ENCODE measurements at places on chromosomes 3 and 15.
A peak's percentile ranks its signal among the peaks of the same experiment; 100 is the strongest.

- no peak for DNase-seq
Observed at GRCh38 chr15:63364399-63365272, 17.0 kb downstream of the CA12 start.

DNA sequence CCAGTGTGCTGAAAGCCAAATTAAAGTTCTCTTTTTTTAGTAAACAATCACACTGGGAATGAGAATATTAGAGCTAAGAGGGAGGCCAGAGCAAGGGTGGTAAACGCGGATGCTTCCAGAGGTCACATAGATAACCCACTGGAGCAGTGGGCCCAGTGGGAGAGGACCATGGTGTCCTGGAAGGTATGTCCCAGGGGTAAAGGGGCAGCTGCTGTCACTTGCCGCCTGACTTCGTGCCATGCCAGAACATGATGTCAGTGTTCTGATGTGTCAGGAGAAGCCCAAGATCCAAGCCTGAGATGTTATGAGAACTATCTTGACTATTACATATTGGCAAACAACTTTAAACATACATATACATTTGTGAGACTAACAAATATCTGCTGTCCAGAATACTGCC, 211.9 kb upstream of the IL12A start:
- no peak for DNase-seq

GRCh38 chr3:132325103-132325606, 7.9 kb downstream of the ACP3 start:
- no peak for DNase-seq

- no peak for DNase-seq
Observed at GRCh38 chr3:101979033-101979432, 129.7 kb downstream of the NFKBIZ start.

DNA sequence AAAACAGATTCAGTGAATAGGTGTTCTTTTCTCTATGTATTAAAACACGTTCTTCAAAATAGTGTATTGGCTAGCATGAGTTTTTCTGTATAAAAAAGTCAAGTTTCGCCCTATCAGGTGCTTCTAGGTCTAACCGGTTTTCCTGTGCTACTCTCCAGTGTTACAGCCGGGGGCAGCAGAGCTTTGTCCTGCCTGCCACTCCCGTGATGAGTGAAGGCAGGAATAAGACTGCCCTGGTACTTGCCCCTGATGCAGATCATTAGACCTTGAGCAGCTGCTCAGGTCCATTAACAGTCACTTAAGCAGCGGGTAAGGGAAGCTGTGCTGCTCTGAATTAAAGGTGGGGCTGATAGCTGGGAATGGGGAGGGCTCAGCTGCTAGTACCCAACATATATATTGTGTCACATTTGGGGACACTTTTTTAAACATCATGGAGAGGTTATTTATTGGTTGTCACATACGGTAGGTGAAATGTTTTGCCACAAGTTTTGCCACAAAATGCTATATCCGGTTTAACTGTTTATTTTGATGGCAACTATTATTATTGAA, 1.3 kb upstream of the UNC13C start:
- peak; percentile 77 for DNase-seq

GRCh38 chr3:24220859-24221657, 273.6 kb downstream of the THRB start:
- no peak for DNase-seq

- no peak for DNase-seq
Observed at GRCh38 chr3:30299674-30300385, 306.6 kb upstream of the TGFBR2 start.

DNA sequence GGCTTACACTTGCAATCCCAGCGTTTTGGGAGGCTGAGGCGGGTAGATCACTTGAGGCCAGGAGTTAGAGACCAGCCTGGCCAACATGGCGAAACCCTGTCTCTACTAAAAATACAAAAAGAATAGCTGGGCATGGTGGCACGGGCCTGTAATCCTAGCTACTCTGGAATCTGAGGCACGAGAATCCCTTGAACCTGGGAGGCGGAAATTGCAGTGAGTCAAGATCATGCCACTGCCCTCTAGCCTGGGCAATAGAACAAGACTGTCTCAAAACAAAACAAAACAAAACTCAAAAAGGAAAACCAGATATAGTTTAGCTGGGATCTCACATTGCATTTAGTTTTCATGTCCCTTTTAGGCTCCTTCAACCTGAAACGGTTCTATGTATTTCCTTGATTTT, 2.9 kb upstream of the USP50 start:
- DNase-seq: no peak

GRCh38 chr15:76058714-76059319, 968 bp upstream of the TMEM266 start:
- peak; percentile 39 for DNase-seq

DNA sequence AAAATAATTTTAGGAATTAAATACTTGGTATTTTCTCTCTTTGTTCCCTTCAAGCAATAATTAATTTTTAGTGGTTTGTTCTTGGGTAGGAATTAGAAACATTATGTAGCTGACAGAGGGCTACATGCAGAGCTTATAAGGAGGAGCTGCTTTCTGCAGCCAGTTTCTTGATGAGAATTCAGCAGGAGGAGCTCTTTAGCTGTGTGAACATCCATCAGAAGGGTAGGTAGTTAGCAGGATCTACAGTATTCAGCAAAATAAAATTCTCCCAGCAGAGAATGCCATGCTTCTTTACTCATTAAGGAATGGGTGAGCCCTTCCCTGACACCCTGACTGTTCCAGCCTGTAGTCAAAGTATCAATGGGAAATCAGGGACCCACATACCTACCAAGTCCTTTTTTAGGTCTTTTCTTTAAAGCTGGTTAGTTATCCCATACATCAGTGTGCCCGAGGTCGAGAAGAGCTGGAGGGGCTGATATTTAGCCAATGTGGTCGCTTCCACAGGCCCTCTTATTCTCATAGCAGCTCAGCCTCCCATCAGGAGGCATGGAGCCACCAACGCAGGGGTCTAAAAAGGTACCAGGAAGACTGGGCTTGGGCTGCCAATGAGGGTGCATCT, 54.0 kb downstream of the KCNAB1 start:
- DNase-seq: no peak

DNA sequence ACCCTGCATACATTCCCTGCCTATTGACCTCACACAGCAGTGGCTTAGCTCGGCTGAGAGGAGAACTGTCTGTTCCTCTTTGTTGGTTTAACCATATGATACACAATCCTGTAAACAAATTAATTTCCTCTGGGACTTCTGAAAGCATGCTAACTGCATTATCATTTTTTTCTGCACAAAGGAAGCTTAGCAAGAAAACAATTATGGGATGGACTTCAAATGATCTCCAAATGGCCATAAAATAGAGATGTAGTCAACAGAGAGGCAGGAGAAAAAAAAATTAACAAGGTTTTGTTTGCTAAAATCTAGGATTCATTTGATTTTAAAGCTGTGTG, 14.4 kb upstream of the TMC3 start:
- DNase-seq: no peak

DNA sequence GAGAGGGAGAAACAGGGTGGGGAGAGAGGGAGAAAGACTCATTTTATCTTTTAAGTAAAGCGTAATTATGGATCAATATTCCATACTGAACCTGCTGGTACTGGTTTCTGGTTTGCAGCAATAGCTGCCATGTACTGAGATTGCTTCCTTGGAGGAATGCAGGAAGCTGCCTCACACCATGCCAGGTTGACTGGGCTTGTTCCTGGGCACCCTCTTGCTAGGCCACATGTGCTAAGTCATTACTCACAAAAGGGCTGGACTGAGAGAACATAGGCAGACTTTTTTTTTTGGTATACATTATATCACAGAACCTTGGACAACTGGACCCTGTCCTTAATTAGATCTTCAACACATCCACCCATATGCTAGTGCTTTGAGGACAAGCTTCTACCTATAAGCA, 193.4 kb downstream of the ZNF621 start:
- no peak for DNase-seq

GRCh38 chr15:84888639-84889038, 4.2 kb downstream of the SLC28A1 start:
- no peak for DNase-seq

DNA sequence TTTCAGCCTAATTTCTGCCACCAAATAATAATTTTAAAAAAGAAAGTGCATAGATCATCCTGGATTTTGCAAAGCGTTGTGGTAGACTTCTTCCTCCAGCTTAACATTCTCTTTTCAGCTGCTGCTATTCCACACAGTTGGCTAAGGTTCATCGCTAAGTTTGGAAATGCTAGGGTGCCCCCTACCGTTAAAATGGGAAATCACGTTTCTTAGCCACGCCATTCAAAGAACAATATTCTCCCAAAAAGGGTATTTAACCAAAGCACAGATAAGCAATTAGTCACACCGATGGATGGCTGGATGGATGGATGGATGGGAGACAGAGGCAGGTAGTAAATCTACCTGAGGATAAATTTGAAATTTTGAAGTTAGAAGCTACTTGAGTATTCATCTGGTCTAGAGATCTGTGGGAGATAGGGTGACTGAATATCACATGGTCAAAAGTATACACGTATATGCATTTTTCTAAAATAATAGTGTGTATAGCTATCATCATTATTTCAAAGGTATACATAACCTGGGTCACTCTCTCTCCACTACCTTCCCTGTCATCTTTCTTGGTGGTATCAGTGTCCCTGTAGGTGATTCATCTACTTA, 67.2 kb downstream of the EFHB start:
- no peak for DNase-seq

DNA sequence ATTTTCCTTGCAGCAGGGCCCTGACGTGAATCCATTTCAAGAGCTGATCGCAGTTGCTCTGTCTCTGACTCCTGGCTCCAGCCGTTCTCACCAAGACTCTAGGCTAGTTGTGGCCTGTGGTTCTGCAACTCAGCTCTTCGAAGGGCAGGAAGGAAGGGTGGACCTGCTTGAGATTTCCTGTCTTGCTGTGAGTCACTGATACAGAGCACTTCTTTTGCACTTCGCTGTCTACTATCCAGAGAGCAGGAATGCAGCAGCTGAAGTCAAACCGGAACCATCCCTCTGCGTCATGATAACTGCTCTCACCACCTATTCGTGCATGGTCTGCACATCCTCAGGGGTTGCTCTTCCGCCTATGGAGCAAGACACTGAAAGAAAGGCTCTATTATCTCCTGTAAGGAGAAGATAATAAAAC, 59.7 kb downstream of the RAP2B start:
- no peak for DNase-seq

DNA sequence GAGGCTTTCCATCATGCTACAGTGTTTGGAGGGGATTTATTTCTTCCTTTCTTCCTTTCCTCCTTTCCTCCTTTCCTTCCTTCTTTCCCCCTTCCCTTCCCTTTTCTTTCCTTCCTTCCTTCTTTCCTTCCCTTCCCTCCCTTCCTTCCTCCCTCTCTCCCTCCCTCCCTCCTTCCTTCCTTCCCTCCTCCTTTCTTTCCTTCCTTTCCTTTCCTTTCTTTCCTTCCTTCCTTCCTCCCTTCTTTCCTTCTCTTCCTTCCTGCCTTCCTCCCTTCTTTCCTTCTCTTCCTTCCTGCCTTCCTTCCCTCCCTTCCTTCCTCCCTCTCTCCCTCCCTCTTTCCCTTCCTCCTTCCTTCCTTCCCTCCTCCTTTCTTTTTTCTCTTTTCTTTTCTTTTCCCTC, 127.2 kb downstream of the EPHA3 start:
- no peak for DNase-seq

- no peak for DNase-seq
Observed at GRCh38 chr15:65712415-65712814, 79.7 kb downstream of the DENND4A start.

DNA sequence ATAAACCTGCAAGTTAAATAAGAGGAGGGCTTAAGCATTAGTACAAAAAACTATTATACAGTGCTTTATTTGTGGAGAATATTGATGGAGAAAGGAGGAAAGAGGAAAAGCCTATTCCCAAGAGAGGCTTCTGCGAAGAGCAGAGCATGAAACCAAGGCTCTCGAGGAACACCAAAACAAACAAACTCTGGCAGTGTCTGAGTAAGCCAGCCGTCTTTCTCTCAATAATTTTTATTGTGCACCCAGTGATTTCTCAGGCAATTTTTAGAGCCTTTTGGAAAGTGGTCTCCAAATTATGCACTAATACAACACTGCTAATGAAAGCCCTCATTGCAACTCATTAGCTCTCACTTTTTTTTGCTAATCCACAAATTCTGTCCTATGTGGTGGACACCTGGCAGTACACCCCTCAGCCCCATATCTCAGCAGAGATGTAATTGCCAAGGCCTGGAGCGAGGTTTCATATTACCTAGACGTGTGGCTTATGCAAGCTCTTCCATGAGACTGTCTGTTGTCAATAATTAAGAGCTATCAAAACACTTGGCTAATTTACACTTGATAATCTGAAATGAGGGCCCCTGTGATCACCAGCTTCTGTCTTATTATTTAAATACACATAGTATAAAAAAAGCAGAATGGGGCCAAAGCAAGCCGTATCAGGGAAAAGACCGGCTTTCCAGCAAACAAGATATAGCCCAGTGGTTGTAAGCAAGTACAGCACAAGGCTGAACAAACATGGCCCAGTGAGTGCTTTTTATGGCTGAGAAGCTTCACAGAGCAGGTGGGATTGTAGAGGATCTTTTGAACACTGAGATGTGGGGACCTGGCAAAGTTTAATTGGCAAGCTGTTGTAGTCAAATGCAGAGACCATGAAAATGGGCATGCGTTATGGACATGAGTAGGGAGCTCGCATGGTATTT, 216.9 kb downstream of the ROBO2 start:
- no peak for DNase-seq

DNA sequence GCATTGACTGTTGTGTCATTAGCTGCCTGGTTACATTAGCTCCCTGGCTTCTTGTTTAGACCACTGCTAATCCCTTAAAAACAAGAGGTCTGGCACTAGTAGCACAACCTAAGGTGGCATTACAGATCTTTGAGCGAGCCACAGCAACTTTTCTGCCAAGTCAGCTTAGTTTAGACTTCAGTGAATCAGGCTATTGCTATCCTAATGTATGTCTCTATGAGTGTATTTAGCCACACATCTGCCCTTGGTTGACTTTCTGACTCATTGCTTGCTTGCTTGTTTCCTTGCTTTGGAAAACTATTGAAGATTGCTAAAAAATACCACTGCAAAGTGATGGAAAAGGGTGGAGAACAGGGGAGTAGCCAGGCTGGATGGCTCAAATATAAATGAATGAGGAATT, 50.2 kb downstream of the CHP1 start:
- DNase-seq: no peak

- DNase-seq: no peak
Observed at GRCh38 chr3:195384952-195385351, 57.9 kb downstream of the ACAP2 start.

GRCh38 chr3:19074257-19074900, 73.9 kb upstream of the KCNH8 start:
- DNase-seq: no peak

DNA sequence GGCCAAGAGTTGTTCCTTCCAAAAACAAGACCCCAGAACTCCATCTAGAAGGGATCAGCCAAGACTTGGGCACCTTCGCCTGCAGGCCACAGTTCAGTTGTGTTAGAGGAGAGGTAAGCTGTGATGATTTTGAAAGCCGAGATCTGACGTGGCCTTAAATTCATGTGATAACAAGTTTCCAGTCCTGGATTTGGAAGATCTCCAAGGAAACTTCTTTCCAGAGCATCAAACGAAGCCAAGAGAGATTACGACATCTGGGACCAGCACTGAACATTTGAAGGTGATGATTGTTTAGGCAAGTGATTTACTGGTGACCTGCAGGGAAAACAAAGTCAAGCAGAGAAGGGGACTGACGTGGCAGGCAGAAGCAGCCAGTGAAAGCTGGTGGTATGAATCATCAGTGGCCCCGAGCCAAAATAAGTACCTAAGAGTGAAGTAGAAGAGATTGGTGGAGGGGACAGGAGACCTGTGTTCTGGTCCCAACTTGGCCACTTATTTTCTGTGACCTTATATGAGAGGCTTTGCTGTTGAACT, 339.0 kb upstream of the PROK2 start:
- no peak for DNase-seq

- no peak for DNase-seq
Observed at GRCh38 chr3:152058856-152059255, 185.4 kb downstream of the SUCNR1 start.
